Endothelial cell (in vitro differentiated cells): ENCODE measurements at places on chromosomes 4 and X.

- DNase-seq = no peak
Observed at GRCh38 chr4:4913147-4913561, 53.7 kb downstream of the MSX1 start.

DNA sequence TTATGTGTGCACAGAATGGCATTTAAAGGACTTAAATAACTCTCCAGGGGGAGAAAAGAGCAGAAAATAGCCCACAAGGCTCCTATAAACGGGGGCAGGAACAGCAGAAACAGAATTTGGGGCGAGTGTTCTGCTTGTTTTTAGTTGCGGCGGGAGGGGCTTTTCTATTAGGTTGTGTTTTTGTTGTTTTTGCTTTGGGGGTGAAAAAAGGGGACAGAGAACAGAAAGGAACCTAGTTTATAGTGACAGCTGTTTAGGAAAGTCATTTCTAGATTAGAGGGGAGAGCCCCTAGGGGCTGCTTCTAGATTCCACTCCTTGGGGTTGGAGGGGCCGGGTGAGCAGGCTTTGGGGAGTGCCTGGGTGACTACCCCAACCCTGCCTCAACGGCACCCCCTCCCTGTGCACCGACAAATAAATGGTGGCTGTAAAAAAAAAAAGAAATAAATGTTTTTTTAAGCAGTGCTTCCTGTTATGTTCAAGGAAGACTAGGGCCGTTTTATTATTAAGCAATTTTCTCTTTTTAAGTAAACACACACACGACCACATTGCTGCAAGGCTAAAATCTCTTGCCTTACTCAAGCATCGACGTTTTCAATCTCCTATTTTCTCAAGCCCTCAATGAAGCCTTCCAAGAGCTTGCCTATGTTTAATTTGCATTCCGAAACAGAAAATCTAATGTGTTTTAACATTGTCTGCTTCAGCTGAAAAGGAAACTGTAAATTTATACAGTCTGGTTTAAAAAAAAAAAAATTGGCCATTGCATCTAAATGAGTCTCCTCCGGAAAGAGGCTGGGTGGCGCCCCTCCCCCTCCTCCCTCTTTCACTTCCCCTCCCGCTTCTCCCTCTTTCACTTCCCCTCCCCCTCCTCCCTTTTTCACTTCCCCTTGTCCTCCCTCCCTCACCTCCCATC, 123.3 kb upstream of the TBL1X start:
- no peak for DNase-seq

- no peak for DNase-seq
Observed at GRCh38 chr4:14829795-14830194, 172.5 kb upstream of the CPEB2 start.

DNA sequence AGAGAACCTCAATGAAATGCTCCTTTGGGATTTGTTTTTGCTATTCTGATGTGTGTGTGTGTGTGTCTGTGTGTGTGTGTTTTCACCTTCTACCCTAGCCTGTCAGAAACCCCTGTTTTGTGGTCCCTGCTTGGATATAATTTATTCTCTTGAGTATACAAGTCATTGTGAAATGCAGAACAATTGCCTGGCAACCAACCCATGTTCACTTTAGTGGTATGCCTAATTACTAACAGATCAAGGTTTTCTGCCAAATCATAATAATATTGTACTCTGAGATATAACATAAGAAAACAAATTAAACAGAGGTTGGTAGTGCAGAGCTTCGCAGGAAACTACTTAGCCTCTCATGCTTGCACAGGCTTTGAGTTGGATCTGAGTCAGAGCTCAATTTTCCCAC, 7.0 kb upstream of the TET2 start:
- DNase-seq = no peak

- no peak for DNase-seq
Observed at GRCh38 chrX:18927558-18927957, 56.4 kb downstream of the PHKA2 start.

GRCh38 chrX:65758505-65758904, 91.1 kb downstream of the MSN start:
- no peak for DNase-seq

- DNase-seq = no peak
Observed at GRCh38 chrX:133513123-133513522, 97.8 kb upstream of the GPC4 start.

DNA sequence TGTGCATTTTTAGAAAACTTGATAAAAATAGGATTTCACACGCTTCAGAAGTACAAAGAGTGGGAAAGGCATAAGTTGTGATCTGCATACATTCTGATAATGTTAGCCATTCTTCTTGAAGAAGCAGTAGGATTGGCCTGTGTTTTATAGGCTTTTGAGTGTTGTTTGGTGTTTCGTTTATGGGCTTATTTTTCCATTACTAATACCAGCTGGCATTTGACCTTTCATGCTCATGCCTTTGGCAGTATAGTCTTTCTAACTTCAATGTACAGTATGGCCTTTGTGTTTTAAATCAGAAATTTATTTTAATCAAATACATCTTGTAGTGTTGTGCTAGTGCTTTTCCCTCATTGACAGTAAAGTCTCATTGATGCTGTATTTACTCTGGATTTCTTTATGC, 51.5 kb upstream of the SLC4A4 start:
- no peak for DNase-seq

DNA sequence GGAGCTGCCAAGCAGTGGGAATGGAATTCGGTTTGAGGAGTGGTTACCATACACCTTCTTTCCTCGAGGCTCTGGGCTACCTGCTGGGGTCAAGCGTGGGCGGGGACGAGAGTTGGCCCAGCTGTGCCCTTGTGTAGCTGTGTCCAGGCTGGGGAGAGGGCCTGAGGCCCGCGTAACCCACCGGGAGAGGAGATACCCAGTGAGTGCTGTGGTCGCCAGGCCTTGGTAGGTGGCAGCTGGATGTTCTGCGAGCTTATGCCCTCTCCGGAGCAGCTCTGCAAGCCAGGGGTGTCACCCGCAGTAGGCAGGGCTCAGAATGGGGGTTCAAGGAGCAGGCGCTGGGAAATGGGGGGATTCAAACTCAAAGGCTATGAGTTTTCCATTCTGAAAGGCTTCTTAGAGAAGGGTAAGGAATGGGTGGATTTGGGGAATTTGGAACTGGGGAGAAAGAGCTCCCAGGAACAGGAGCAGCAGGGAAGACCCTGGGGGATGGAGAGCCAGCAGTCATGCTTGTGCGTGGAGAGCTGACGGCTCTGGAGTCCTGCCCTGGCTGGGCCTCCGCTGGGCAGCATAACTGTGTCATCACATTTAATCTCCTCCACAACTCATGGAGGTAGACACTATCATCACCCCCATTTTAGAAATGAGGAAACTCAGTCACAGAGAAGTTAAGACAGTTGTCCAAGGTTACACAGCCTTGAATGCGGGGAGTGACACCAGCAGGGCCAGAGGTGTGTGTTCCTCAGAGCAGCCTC, 117.5 kb downstream of the SORCS2 start:
- DNase-seq = no peak

GRCh38 chr4:87875191-87875590, 42.4 kb downstream of the MEPE start:
- no peak for DNase-seq

DNA sequence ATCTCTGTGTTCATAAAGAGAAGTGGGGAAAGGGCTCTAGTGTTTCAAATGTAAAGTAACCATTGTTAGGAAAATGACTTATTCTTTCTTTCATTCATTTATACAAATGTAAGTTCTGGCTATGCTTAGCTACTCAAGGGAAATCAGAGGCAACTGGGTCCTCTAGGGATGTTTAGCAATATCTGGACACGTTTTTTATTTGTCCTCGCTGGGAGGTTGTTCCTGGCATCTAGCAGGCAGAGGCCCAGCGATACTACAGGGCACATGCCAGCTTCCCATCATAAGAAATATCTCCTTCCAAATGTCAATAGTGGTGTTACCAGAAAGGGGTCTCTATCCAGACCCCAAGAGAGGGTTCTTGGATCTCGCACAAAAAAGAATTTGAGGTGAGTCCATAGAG, 150.0 kb downstream of the VCX3A start:
- DNase-seq = no peak

DNA sequence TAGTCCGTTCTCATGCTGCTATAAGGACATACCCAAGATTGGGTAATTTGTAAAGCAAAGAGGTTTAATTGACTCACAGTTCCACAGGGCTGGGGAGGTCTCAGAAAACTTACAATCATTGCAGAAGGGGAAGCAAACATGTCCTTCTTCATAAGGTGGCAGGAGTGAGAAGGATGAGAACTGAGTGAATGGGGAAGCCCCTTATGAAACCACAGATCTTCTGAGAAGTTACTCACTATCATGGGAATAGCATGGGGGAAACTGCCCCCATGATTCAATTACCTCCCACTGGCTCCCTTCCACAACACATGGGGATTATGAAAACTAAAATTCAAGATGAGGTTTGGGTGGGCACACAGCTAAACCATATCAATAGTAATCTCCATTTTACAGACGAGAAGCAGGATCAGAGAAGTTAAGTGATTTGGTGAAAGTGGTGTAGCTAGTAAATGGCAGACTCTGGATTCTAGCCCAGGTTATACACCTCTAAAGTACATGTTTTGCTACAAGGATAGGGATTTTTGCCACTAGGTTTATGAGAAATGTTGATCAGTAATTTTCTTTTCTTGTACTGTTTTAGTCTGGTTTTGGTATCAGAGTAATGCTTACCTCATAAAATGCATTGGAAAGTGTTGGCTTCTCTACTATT, 47.3 kb upstream of the C1GALT1C1 start:
- DNase-seq = no peak

- DNase-seq = no peak
Observed at GRCh38 chrX:129565046-129565650, 25.1 kb downstream of the OCRL start.

- no peak for DNase-seq
Observed at GRCh38 chr4:140875746-140876452, 119.7 kb upstream of the TBC1D9 start.

- DNase-seq = no peak
Observed at GRCh38 chrX:114361076-114361725, 222.7 kb upstream of the HTR2C start.

GRCh38 chr4:184669251-184669650, 19.7 kb downstream of the PRIMPOL start:
- DNase-seq = no peak

DNA sequence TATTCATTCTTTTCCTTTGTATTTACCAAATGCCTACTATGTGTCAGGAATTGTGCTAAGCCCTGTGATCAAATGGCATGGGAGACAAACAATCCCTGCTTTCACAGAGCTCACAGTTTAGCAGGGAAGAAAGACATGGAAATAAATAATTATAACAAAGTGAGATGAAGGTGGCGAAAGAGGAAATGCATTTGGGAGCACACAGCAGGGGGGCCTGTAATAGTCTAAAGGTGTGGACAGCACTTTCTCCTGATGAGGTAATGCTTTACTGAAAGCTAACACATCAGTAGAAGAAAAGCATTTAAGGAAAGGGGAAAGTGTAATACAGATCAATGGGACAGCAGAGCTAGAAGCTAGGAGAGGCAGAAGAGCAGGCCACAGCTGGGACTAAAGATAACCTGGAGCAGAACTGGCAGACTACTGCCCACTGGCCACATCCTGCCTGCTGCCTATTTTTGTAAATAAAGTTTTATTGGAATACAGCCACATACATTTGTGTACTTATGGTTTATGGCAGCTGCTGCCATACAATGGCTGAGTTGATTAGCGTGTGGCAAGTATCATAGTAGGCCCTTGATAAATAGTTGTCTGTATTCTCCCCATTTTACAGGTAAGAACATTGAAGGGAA, 67.1 kb upstream of the TAPT1 start:
- no peak for DNase-seq

GRCh38 chrX:30530606-30531005, 47.0 kb downstream of the TASL start:
- no peak for DNase-seq

DNA sequence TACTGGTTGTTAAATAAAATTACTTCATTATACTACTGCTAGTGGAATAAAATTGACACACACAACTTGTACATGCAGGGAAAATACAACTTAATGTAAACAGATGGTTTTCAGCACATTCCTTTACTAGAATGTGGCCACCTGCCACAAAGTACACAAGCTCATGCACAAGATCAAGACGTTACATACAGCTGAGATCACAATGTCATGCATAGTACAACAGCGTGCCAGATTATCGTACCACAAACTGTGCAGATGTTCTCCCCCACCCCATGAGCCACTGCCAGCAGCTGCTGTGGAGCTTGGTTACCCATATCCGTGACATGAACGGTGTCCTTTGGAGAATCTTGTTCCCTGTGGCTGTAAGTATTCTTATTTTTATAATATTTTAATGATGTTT, 27.7 kb downstream of the FBXO8 start:
- no peak for DNase-seq

GRCh38 chr4:67809502-67809901, 55.3 kb upstream of the GNRHR start:
- no peak for DNase-seq

DNA sequence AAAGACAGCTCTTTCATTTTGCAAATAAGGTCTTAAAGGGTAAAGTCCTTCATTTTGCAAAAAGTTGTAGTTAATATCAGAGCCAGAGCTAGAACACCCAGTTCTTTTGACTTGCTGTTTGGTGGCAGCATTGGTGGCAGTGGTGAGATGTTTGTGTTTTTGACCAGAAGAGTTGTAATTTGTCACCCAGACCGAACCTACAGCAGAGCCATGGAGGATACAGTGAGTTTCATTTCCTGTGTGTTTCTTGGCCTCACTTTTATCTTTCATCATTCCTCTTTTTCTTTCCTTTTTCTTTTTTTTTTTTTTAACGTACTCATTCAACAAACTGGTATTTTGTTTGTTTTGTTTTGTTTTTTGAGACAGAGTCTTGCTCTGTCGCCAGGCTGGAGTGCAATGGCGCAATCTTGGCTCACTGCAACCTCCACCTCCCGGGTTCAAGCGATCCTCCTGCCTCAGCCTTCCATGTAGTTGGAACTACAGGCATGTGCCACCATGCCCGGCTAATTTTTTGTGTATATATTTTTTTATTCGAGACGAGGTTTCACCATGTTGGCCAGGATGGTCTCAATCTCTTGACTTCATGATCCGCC, 116.4 kb downstream of the AFF1 start:
- no peak for DNase-seq

- DNase-seq = no peak
Observed at GRCh38 chr4:7206911-7207567, 14.7 kb downstream of the SORCS2 start.

DNA sequence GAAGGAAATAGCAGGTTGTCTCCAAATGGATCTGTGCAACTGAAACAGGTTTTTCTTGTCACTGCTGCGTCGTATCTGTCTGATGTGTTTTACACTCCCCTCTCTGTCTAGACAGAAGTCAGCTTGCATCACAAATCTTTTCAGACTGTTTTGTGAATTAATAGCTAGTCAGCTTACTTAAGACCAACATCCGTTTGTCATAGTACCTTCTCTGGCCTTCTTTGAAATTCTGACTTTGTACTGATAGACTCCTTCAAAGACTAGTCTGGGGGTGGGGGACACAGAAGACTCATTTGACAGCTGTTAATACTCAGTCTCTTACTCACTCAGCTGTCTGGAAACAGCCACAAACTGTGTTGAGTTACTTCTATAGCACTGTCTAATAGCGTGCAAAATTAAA, 197.8 kb downstream of the PALLD start:
- DNase-seq = no peak
